Activated CD4-positive, CD25-positive, alpha-beta regulatory T cell (primary cell): ENCODE measurements at places on chromosomes 16 and 17.

DNA sequence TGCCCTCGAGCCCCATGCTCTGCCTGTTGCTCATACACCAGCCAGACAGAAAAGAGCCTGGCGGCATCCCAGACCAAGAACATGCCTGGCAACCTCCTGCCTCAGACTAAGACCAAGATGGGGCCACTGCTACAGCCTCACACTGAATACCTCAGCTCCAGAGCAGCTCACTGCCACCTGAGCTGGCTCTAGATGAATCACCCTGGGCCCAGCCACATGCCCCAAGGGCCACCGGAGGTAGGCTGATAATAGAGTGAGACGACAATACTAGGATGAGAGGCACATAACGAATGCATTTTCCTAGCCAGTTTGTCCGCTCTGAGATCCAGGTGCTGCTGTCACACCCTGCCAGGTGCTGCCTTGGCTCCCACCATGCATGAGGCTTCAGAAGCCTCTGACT is 13.0 kb downstream of the PIP4K2B start:
- DNase-seq = no peak

GRCh38 chr17:59331929-59332748 is 684 bp downstream of the YPEL2 start:
- DNase-seq = no peak

- DNase-seq = no peak
Measured at GRCh38 chr16:81204798-81205680, 33.5 kb upstream of the BCO1 start.

DNA sequence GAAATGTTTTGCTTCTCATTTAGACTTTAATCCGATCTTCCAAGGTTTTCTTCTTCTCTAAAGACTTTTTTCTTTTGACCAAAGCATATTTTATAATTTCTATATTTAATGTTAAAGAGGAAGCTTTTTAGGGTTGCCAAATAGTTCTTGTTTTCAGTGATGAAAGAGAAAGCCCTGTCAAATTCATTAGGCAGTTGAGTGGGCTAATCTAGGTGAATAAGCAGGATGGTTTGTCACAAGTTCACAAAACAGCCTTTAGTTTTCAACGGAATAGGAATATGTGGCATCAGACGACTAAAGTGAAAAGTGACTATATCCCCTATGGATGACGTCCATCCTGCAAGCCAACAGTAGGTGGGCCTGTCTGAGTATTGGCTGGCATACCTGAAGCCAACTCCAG is 118.8 kb downstream of the NLK start:
- DNase-seq = no peak

DNA sequence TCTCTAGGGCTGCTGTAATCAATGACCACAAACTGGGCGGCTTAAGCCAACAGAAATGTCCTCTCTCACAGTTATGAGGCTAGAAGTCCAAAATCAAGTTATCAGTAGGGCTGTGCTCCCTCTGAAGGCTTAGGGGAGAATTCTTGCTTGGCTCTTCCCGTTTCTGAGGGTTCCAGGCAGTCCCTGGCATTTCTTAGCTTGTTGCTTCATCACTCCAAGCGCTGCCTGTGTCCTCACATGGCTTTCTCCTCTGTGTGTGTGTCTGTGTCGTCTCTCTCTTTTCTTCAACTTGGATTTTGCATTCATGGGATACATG is 13.7 kb upstream of the CDC42EP4 start:
- no peak for DNase-seq

GRCh38 chr17:40981115-40981514 is 3.0 kb downstream of the KRT40 start:
- no peak for DNase-seq

DNA sequence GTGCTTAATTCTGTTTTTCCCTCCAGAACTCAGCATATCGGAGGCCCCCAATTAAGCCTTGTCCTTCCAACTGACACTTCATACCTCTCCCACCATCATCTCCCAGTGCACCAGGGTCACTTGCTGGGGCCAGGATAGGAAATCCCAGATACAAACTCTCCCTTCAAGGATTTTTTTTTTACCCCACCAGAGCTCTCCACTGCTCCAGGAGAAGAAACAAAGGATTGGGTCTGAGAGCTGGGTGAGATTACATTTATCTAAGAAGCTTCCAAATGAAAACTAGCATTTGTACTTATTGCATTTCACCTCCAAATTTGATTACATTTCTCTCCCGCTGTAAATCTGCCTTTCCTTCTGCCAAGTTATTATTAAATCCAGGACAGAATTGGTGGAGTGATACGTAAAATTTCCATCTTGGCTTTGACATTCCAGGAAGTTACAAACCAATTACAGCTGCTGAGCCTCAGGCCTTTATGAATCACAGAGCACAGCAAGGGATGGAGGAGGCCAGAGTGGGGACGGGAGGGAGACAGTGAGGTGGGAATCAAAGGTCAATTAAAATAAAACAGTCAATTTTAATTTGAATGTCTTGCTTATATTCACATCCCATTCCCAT is 123.5 kb downstream of the USP31 start:
- DNase-seq = no peak

GRCh38 chr16:70483426-70483825 is 29.0 kb downstream of the FCSK start:
- DNase-seq = no peak
